AML-193 (cell line): ENCODE measurements at places on chromosomes 16 and 17.

GRCh38 chr16:450785-451512 is 25.5 kb downstream of the RAB11FIP3 start:
- DNase-seq: no peak

- no peak for DNase-seq
Observed at GRCh38 chr16:73526011-73526804, 478.3 kb upstream of the ZFHX3 start.

GRCh38 chr16:66620429-66620795 is 15.9 kb downstream of the CMTM3 start:
- no peak for DNase-seq

- DNase-seq: no peak
Observed at GRCh38 chr17:43784628-43785101, 4.4 kb downstream of the CFAP97D1 start.

- DNase-seq: no peak
Observed at GRCh38 chr17:67481808-67482207, 104.7 kb downstream of the PITPNC1 start.
